NCI-H1436 (cell line): ENCODE measurements at places on chromosomes 16 and 17.

- DNase-seq = no peak
These were observed 517.2 kb downstream of the RBFOX1 start for GRCh38 chr16:7849841-7850240.

GRCh38 chr16:54281535-54282201 is 4.9 kb downstream of the IRX3 start:
- DNase-seq = no peak

DNA sequence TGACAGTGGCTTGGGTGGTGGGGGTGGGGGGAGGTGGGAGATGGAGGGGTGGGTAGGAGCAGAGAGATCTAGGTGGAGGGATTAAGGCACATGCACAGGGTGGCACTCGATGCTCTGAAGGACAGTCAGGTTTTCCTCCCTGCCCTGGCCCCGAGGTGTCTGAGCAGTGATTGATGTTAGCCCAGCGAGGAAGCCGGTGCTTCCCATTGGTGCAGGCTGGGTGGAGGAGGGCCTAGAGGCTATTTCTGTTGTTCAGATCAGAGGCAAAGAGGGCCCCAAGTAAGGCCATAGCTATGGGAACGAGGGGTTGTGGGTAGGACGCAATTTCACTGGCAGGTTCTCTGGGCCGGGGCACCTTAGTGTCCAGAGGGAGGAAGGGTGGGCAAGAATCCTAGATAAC is 23.1 kb downstream of the CACNA1G start:
- DNase-seq = no peak

DNA sequence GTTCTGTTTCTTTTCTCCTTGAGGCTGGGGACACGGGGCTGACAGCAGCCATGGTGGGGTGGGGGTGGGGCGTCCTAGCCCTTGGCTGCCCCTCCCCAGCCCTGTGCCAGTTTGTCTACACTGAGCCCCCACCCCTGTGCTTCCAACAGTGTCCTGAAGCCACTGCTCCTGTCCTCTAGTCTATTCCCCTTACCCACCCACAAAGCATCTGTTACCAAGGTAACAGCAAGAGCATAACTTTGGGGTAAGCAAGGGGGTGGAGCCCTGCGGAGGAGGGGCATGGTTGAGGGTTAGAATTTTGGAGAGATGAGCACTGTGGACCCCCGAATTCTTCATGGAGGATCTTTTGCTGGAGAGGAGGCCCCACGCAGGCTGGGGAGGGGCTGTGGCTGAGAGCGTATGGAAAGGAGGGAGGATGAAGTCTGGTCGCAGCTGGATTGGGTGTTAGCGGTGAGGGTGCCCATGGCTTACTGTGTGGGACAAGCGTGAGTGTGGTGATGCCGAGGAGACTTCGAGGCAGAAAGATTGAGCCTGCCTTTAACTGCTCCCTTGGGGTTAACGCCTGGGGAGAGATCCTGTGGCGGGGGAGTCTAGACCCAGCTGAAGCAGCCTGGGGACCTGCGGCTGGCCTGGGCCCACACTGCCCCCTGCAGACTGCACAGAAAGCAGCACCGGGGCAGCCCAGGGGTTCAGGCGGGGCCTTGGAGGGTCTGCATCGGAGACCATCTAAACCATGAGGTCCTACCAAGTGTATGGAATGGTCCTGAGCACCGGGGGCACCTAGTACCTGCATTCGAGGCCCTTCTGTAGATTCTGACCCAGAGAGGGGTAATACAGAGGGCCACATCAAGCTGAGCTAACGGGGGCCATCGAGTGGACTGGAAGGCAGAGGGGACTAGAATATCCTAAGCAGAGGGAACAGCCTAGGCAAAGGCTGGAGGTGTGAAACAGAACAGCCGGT is 6.1 kb upstream of the STAC2 start:
- DNase-seq = peak; percentile 87

- DNase-seq = no peak
These were observed 63.1 kb upstream of the BCO1 start for GRCh38 chr16:81175325-81175891.

DNA sequence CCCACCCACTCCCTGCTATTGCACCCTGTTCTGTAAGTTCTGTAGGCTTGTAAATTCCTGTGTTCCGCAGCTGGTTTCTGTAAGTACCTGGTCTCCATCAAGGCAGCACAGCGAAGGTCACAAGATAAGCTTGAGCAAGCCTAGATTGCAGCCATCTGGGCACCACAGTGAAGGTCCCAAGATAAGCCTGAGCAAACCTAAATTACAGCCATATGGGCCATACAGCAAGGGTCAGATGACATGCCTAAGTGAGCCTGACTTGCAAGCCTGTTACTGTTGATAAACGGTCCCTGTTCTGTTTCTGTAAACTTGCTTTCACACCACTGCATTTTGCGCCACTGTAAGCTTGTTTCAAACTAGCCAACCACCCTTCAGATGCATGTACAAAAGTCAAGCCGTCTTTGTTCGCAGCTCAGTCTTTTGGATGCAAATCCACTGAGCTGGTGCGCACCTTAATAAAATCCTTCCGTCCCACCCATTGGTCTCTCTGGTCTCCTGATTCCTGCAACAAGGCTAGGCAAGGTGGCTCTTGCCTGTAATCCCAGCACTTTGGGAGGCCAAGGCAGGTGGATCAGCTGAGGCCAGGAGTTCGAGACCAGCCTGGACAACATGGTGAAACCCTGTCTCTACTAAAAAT is 42.6 kb upstream of the ATF7IP2 start:
- no peak for DNase-seq

DNA sequence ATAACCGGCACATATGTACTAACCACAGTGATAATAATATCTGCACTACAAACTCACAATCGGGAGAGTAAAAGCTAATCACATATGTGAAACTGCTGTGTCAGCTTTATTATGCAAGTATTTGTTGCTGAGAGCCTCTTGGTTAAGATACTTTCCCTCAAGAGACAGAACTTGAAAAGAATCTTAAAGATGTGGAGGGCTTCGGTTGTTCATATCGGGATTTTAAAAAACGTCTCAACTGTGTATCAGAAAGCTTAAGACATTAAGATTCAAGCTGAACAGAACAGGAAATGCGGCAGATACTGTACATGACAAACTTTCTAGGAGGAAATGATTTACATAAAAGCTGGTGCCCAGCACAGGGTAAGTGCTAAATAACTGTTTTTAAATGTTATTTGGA is 27.5 kb upstream of the HLF start:
- DNase-seq = no peak

GRCh38 chr17:70271200-70271599 is 101.9 kb downstream of the KCNJ2 start:
- DNase-seq = no peak

GRCh38 chr17:48754500-48755261 is 26.1 kb upstream of the HOXB13 start:
- no peak for DNase-seq

DNA sequence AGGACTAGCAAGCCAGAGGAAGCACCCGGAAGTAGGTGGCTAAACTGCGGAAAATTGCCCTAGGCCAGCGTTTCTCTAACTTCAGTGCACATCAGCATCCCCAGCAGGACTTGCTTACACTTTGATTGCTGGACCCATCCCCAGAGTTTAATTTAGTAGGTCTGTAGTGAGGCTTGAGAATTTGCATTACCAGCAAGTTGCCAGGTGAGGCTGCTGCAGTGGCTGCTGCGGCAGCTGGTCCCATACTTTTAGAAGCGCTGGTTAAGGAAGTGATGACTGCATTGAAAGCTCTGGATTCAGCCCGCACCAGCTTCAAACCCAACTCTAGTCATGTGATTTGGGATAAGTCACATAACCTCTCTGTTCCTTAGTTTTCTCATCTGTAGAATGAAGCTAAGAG is 4.2 kb downstream of the EEF2K start:
- no peak for DNase-seq

- no peak for DNase-seq
These were observed 40.7 kb upstream of the DLX4 start for GRCh38 chr17:49928126-49928800.

GRCh38 chr16:74071996-74072535 is 224.5 kb upstream of the PSMD7 start:
- DNase-seq = no peak

- no peak for DNase-seq
These were observed 68.8 kb downstream of the GSG1L start for GRCh38 chr16:27994686-27995085.

DNA sequence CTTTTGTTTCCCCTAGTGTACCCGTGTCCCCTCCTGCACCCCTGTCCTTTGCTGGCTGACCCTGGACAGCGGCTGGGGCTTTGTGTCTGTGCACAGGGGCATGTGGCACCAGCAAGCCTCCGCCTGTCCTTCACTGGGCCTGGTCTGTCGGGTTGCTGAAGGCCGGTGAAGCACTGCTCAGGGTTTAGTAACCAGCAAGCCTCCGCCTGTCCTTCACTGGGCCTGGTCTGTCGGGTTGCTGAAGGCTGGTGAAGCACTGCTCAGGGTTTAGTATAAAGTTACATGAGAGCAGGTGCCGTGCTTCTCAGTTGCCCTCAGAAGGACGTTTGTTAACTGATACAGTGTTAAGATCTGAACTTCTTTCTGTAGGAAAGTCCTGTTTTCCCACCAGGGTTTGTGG is 33.8 kb downstream of the DEF8 start:
- no peak for DNase-seq

DNA sequence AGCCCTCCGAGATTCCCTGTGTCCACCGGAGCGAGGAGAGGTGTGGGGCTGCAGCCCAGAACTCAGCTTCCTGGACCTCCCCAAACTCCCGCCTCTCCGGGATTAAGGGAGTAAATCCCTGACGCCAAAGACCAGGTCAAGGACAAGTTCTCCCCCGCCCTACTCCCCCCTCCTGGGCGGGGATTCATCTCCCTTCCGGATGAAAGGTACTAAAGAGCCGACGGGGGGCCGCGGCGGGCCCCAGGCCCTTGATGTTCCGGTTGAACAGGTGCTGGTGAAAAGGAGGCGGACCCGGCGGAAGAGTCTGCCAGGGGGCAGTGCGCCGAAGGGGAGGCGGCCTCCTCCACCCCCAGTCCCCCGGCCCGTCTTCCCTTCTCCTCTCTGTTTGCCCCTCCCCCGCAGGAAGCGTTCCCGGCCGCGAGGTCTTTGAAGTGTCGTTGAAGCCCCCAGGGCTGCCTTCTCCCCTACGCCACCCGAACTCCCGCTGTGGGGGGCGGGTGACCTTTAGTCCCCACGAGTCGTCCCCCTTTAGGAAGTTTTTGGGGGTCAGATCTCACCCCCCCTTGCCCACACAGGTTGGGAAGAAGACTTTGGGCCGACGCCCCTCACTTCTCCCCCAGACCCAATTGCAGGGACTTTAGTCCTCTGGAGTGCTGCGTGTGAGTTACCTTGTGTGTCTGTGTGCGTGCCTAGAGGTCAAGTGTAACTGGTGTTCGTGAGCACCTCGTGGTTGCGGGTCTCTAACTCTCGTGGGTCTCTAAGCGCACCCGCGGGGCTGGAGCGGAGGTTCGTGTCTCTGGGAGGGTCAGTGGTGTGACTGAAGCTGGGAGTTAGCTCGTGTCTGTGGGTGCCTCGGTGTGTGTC is 1.1 kb upstream of the MLLT6 start:
- peak; percentile 90 for DNase-seq

GRCh38 chr17:31052187-31052889 is 42.4 kb upstream of the NF1 start:
- DNase-seq = no peak

DNA sequence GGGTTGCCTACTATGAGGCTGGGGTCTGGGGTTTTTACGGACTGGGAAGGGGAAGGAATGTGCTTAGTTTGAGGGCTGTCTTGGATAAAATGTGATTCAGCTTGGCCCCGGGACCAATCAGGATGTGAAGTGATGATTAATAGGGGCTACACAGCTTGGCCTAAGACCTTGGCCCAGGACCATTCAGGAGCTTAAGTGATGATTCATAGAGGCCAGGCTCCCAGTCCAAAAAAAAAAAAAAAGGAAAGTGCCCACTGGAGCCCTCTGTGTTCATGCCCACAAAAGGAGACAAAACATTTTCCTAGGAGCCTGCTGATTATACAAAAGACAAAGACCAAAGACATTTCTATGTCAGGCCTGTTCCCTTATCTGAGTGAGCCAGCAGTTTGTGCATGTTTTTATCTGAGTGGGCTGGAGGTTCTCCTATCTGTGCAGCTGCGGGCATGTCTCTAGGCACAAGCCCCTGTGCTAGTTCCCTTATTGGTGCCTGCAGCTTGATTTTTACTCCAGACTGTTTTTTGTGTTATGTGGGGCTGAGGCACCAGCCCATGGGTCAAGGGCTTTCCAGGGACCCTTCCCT is 898.2 kb upstream of the GOT2 start:
- DNase-seq = no peak

DNA sequence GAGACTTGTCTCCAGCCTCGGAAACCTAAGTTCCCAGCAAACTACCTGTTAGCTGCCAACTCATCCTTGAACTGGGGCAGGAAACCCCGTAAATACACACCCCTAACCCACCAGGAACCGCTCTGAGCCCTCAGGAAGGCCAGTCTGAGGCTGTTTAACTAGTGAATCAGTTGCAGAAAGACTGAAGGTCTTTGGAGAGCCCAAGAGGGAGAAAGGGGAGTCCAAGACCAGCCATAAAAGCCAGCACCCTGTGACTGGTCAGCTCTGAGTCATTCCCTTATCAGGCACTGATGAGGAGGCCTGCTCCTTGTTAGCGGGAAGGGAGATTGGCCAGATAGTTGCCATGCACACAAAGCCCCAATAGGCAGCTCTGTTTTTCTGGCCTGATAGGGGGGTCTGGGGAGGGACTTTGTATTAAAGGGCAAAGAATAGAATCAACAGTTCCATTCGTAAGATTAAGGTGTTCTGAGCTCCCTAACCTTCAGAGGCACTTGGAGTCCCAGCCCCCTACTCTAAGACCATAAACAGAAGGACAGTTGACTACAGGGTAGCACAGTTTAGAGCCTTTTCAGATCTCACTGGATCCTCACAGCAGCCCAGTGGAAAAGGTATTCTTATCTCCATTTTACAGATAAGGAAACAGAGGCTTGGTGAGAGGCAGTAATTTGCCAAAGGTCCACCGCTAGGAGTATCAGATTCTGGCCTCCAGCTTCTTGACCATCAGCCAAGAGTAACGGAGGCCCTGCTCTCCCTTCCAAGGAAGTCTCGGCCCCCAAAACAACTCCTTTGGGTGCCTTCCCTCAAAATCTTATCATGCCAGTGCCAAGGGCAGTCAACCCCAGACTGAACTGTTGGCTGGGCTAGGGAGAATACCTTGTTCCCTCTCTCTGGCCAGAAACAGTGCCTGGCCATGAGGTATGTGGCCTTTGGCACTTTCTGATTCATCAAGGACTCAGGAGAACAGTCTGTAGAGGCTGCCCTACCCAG is 2.2 kb upstream of the KRT19 start:
- no peak for DNase-seq

- DNase-seq = peak; percentile 63
These were observed 2.8 kb upstream of the SMIM36 start for GRCh38 chr17:55513885-55514590.
